HuH-7 (cell line): ENCODE measurements at places on chromosomes 12 and 14.

DNA sequence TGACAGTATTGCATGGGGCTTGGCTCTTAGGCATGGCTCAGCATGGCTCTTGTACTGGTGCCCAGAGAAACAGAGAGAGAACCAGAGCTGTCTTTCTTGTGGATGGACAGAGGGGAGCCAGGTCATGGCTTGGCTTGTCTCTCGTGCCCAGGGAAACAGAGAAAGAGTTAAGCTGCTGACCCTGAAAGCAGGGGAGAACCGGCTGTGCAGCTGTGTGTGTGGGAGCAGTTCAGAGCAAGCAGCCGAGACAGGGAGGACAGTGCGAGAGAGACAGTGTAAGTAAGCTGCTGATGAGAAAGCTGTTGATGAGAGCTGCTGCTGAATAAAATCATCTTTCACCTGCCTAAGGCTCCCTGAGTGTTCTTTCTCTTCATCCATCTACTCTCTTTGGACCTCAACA is 61.3 kb upstream of the DDHD1 start:
- DNase-seq, result no peak

GRCh38 chr12:78818487-78818886 is 46.1 kb upstream of the SYT1 start:
- DNase-seq, result no peak

- DNase-seq, result no peak
Measured at GRCh38 chr14:26323869-26324268, 274.0 kb downstream of the NOVA1 start.

- DNase-seq, result no peak
Measured at GRCh38 chr12:103313894-103314293, 181.9 kb downstream of the C12orf42 start.

GRCh38 chr14:90568405-90568804 is 171.6 kb downstream of the CALM1 start:
- no peak for DNase-seq

GRCh38 chr12:16634786-16635185 is 28.8 kb upstream of the LMO3 start:
- DNase-seq, result no peak

GRCh38 chr12:23600919-23601318 is 348.6 kb downstream of the SOX5 start:
- DNase-seq, result no peak

DNA sequence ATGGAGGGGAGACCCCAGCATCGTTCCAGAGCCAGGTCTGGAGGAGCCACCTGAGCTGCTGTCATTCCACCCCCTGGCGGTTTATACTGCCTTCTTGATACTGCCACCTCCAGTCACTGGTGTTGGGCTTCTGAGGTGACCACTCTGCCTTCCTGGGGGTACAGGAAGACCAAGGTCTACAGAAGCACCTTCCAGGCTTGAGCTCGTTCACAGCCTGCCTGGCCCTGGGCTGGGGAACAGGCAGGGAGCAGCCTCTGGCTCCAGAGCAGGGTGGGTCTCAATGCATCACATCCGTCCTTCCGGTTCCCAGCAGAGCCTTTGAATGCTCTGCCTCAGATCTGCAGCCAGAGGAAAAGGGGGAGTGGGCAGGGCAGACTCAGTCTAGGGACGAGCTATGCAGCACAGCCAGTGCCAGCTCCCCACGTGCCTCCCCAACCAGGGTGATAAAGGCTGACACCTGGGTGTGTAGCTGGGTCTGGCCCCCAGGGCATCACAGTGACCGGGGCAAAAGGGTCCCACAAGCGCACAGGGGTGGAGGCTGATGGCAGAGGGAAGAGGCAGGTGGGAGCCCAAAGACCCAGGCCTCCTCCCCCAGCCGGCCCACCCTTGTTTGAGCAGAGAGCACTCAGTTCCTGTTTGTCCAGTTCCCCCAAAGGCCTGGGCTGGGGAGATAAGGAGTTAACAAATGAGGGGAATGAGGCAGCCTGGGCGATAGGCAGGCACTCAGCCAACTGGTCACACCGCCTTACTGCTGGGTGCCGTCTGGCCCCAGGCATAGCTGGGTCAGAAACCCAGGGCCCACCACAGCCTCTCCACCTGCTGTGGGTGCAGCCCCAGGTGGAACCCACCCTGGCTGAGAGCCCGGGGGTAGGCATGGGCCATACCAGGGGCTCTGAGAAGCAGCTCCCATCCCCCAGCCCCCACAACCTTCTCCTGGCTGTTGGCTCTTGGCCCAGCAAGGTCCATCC is 17.1 kb downstream of the DEGS2 start:
- no peak for DNase-seq

GRCh38 chr14:45084946-45085346 is 1.0 kb downstream of the PRPF39 start:
- DNase-seq, result peak; percentile 8

DNA sequence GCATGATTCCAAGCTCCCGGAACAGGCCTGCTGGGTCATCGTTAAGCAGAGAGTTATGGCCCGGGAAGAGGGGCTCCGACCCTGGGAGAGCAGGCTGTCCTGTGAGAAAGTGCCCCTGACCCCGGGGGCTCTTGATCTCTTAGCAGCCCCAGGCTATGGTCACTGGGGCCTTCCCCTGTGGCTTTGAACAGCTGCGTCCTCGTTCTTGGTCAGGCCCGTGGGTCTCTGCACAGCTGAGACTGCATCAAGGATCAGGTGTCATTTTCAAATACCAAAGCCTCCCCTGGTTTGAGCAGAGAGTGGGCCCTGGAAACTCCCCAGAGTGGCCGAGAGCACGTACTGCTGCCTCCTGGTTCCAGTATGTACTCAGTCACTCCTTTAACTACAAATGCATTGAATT is 114.8 kb downstream of the ESRRB start:
- DNase-seq, result no peak

- DNase-seq, result no peak
Measured at GRCh38 chr14:52977798-52978197, 26.9 kb upstream of the FERMT2 start.

DNA sequence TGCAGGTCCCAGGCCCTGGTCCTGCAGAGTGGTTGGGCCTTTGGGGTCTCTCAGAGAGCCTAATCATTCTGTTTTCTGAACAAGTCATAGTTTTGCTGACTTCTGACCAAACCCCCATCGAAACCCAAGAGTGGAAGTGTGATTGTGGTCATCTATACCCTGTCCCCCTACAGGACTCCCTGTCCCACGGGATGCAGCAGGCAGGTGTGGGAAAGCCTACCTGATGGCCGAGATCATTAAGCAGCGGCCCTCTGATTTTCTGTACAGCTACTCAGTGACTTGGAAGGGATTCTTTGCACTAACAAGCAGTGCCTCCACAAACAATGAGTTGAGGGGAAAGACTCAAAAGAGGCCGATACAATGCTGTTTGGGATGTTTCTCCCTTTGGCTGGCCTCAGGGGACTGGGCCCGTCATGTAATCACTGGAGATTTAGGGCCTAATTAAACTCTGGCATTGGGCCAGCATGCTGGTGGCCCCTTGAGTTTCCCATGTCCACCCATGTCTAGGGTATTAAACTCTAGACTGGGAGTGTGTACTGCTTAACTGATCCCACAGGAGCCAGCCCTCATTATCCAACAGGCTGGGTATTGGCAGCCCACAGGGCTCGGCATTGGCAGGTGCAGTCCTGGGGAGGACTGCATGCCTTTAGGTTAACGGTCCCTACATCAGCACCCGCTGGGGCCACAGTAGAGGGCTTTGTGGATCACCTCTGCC is 192.8 kb downstream of the ZFP36L1 start:
- no peak for DNase-seq

GRCh38 chr12:17652436-17652835 is 437.6 kb downstream of the RERGL start:
- DNase-seq, result no peak

- DNase-seq, result peak; percentile 33
Measured at GRCh38 chr12:14207905-14208551, 157.5 kb upstream of the ATF7IP start.

DNA sequence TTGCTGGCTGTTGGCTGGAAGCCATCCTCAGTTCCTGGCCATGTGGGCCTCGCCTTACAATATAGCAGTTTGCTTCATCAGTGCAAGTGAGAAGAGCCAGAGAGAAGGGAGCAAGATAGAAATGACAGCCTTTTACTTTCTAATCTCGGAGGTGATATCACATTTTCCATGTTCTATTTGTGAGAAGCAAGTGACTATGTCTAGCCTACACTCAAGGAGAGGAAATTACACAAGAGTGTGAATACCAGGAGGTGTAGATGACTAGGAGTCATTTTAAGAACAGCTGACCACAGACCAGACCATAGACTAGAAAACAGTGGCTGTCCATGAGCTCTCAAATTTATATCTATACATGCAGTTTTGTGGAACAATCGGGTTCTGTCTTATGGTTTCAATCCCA is 163.0 kb upstream of the NRXN3 start:
- DNase-seq, result no peak
